T47D (cell line): ENCODE measurements at places on chromosomes 7 and 10.

DNA sequence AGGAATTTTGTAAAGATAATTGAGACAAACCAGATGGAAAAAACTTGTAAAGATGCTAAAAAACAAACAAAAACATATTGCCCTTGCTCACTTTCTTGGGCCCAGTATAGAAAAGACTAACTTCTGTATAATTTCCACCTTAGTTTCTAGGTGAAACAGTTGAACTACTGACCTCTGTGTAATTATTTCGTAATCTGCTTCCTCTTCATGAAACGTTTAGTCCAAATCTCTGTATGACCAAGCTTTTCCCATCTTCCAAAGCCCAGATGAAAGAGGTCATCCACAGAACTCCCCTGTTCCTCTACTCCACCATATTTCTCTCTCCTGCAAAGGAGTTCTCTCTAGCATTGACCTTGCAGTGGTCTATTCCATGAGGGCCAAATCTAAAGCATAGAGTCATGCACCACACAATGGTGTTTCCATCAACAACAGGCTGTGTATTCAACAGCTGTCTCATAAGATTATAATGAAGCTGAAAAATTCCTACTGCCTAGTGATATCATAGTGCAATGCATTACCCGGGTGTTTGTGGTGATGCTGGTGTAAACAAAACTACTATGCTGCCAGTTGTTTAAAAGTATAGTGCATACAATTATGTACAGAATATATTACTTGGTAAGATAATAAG is 647.6 kb downstream of the TNS3 start:
- DNase-seq: no peak

DNA sequence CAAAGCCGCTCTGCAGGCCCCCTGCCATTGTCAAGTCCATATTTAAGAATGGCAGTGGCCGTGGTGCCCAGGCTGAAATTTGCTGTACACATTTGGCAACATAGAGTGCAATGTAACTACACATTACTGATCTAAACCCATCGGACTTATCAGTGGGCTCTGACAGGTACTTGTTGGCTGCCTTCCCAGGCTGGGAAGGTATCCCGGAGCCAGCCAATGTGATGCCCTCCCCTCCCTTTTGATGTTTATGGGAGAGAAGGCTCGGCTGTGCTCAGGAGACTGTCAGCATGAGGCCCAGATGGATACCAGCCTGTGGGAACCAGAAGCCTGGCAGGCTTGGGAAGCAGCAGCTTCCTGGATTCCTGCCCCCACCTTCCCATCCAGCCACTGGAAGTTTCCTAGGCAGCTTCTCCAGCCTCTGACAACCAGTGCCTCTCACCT is 146.1 kb upstream of the TCF7L2 start:
- DNase-seq: no peak

- DNase-seq: no peak
These were observed 74.0 kb downstream of the WDR37 start for GRCh38 chr10:1130226-1130625.

DNA sequence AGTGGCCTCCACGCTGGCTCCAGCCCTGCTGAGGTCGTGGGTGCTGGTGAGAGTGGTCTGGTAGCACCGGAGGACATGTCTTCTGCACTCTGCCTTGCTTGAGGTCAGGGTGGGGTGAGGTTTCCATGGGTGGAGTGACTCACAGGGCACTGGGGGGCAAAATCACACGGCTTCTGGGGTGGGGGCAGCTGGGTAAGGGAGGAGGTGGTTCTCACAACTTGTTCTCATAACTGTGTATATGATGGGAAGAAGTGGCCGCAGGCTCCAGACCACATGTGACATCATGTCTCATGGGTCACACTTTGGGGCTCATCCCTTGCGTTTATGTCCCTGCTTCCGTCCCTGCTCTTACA is 884 bp upstream of the PRF1 start:
- no peak for DNase-seq

- no peak for DNase-seq
These were observed 145.5 kb downstream of the SLIT1 start for GRCh38 chr10:97040248-97040584.

DNA sequence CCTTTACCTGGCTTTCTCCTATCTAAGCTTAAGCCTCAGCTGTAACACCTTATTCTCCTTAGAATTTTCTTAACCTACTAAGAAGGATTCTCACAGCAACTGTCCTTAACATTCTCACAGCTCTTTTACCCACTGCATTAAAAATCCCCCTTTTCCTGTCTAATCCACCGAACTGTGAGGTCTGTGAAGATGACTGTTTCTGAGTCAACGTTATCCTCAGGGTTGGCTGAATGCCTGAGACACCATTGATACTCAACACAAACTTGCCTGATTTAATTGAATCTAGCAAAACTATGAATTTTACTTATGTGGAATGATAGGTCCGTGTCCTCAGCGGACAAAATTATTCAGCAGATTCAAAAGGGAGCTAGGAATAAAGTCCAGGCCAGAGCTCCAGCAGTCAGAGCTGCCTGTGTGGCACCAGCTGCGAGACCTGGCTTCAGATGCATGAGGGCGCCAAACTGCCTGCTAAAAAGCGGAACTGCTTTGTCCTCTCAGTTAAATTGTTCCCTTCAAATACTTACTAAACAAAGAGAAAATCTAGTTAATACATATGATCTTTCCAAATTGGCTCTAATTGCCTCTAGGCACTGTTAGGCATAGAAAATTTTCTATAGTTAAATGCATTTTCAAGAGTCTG is 33.4 kb upstream of the VWDE start:
- DNase-seq: peak; percentile 46

DNA sequence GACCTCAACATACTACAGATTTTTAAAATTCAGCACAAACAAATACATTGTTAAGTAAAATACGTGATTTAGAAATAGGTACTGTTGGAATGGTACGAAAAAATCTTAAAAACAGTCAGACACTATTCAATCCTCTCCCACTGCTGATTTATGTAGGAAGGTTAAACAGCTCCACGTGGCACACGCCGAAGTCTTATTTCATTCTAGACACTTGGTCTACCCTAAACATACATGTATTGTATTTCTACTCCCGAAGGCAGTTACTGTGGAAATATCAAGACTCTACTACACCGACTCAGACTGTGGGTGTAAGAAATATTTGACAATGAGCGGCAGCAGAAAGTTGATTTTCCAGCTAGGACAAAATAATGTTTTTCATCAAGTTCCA is 130.6 kb downstream of the MPP7 start:
- DNase-seq: no peak

- DNase-seq: no peak
These were observed 127.4 kb downstream of the TACC2 start for GRCh38 chr10:122116331-122116730.

GRCh38 chr10:91123261-91123660 is 97.2 kb upstream of the PCGF5 start:
- no peak for DNase-seq
